ENCODE measurements at places on chromosomes 1 and 21.

GRCh38 chr1:9240914-9241820 lies 6.6 kb downstream of the H6PD start:
- no peak overlapping the region for H3K27ac ChIP-seq
- no peaks in the 10 kb centered on the region for H3K27me3 ChIP-seq
- peaks cover 9% of the 10 kb centered on the region for H3K36me3 ChIP-seq
- peaks cover 48% of the 10 kb centered on the region for H3K4me1 ChIP-seq
- H3K4me3 ChIP-seq, result no peak overlapping the region
- DNase-seq, result no peak

DNA sequence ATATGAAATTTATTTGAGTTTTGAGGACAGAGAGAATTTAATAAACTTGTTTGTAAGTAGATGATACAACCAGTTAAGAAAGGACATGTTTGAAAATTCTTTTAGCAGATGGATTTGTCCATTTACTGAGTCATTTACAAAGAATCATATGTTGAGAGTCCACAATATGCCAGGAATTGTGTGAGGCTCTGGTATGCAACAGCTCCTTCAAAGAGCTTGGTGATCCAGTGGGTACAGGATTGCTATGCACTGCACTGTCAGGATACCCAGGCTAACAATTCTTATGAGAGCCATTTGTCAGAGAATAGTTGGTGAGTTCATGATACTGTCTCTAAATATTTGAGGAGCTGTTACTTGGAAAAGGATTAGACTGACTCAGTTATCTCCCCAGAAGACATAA lies 11.0 kb downstream of the DNM3 start:
- H3K36me3 ChIP-seq, result peaks cover 8% of the 10 kb centered on the region
- no peak overlapping the region for H3K27ac ChIP-seq
- DNase-seq, result no peak
- no peak overlapping the region for H3K4me3 ChIP-seq
- peaks cover 18% of the 10 kb centered on the region for H3K27me3 ChIP-seq

DNA sequence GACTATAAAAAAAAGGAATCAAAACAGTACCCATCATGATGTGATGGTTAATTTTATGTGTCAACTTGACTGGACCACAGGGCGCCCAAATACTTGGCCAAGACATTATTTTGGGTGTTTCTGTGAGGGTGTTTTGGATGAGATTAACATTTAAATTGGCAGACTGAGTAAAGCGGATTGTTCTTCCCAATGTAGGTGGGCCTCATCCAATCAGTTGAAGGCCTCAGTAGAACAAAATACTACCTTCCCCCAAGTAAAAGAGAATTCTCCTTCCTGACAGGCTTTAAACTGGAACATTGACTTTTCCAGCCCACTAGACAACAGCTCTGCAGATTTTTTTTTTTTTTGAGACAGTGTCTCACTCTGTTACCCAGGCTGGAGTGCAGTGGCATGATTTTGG lies 10.7 kb downstream of the RAB29 start:
- no peaks in the 10 kb centered on the region for H3K27me3 ChIP-seq
- H3K4me3 ChIP-seq, result no peak overlapping the region
- no peak for DNase-seq
- H3K27ac ChIP-seq, result no peak overlapping the region

- H3K27ac ChIP-seq, result no peak overlapping the region
- no peak overlapping the region for H3K4me3 ChIP-seq
- peaks cover 7% of the 10 kb centered on the region for H3K27me3 ChIP-seq
- H3K4me1 ChIP-seq, result peaks cover 4% of the 10 kb centered on the region
- no peaks in the 10 kb centered on the region for H3K36me3 ChIP-seq
- no peak for DNase-seq
Measured at GRCh38 chr1:180930687-180931086, 18.0 kb downstream of the KIAA1614 start.

DNA sequence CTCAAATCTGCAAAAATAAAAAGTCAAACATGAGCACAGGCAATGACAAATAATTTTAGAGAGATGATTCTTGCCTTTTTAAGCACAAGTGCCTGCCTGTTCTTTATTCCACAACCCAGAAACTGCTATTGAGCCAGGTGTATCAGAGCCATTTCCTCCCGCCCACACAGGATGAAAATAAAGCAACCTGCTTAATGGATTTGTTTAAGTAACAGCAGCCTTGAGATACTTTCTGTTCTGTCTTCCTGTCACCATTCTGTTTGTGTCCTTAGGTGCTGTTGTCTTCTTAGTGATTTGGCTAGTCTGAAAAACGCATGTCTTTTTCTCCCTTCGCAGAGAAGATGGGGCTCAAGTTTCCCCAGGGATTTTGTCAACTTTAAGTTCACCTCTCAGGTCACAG lies 11.4 kb downstream of the RPE65 start:
- H3K4me1 ChIP-seq, result no peaks in the 10 kb centered on the region
- no peak for DNase-seq
- no peaks in the 10 kb centered on the region for H3K36me3 ChIP-seq

GRCh38 chr1:114490274-114490693 lies 20.7 kb downstream of the TRIM33 start:
- no peak for DNase-seq
- H3K27ac ChIP-seq, result no peak overlapping the region
- no peaks in the 10 kb centered on the region for H3K27me3 ChIP-seq
- peaks cover 41% of the 10 kb centered on the region for H3K4me1 ChIP-seq
- no peak overlapping the region for H3K4me3 ChIP-seq

GRCh38 chr1:100799548-100799947 lies 80.0 kb downstream of the VCAM1 start:
- H3K4me1 ChIP-seq, result no peaks in the 10 kb centered on the region
- no peaks in the 10 kb centered on the region for H3K36me3 ChIP-seq
- peaks cover 6% of the 10 kb centered on the region for H3K27me3 ChIP-seq
- no peak overlapping the region for H3K4me3 ChIP-seq
- no peak for DNase-seq

GRCh38 chr21:24045775-24046215 lies 1561.5 kb downstream of the MRPL39 start:
- H3K36me3 ChIP-seq, result no peaks in the 10 kb centered on the region
- peak; percentile 3 for DNase-seq
- no peak overlapping the region for H3K27ac ChIP-seq

DNA sequence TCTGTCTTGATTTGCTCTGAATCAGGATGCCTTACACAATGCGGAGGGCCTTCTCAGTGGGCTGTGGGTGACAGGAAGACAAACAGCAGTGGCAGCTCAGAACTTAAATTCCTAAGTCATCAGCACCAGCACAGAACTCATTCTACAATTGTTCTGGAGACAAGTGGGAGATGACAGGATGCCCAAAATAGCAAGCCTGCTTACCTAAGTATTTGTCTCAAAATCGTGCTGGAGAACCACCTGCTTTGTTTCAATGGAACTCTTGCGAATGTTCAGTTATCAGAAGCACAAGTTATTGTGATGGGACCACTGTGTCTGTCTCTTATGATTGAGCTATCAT lies 76.1 kb downstream of the VCAM1 start:
- no peaks in the 10 kb centered on the region for H3K4me1 ChIP-seq
- H3K27ac ChIP-seq, result no peak overlapping the region
- H3K36me3 ChIP-seq, result no peaks in the 10 kb centered on the region
- H3K4me3 ChIP-seq, result no peak overlapping the region
- DNase-seq, result no peak

GRCh38 chr1:204072931-204073836 lies at the start of gene SOX13:
SOX13 (plus strand) TSS chr1:204073115; CDS start chr1:204112916, 39,801 bp downstream.
- H3K27me3 ChIP-seq, result peaks cover 73% of the 10 kb centered on the region
- H3K4me3 ChIP-seq, result peak within 1 kb of the TSS; percentile 71
- H3K36me3 ChIP-seq, result no peaks in the 10 kb centered on the region

Data from activated naive CD8-positive, alpha-beta T cell treated with anti-CD3 and anti-CD28 coated beads for 36 hours (primary cell).